Midbrain (tissue), 1 donor: ENCODE measurements at places on chromosomes 4 and X.

DNA sequence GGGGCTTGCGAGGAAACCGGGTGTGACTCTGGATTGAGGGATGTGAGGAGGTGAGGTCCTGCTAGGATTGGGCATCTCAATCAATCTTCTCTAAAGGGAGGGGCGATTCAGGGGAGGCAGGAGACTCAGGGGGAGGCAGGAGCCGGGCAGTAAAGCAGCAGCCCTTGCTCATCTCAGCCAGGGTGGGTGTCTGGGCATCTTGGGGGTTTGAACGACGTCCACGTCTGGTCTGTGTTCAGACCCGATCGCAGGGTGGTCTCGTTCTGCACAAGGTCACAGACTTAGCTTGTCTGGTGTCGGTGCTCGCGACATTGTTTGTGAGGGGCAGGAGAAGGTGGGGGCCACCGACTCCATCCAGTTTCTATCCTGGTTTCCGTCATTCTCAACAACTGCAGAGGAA is 231.3 kb upstream of the PSAPL1 start:
- no peak for DNase-seq

- peak; percentile 92 for DNase-seq
These were observed 61.0 kb downstream of the STX18 start for GRCh38 chr4:4480685-4481398.

GRCh38 chr4:139550724-139551429 is 5.1 kb downstream of the SETD7 start:
- peak; percentile 26 for DNase-seq

DNA sequence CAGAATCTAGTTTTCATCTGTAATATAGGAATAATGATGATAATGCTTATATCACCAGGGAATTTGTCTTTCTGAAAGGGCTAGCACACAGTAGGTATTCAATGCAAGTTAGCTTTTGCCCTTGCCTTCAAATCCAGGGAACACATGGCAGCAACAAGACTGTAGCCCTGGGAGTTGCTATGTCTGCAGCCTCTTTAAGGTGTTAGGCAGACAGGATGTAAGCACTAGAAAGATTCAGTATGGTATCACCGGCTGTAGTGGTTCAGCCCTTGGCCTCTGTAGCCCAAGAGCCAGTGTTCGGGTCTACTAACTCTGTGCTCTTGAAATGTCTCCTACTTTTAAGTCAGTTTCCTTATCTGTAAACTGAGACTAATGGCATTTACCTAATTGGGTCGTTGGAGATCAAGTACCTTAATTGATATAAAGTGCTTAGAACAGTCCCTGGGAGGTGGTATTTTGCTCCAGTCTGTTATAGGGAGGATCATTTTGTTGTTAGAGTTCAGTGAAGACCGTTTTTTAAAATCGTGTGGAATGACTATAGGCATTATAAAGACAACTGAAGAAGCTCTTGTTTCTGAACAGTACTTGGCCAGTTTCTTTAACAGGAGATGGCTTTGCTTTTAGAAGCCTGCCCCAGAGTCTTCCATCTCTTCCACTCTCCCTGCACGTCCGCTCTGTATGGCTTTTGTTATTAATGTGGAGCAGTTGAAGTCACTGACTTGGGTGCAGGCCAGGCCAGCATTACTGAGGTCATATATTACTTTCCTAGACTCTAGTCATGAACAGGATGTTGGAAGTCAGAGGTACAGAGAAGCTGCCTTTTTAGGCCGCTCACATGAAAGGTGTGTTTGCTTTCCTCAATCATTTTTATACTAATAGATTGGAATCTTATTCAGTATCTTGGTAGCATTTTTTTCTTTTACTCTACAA is 44.8 kb downstream of the GAB1 start:
- DNase-seq, result peak; percentile 51

DNA sequence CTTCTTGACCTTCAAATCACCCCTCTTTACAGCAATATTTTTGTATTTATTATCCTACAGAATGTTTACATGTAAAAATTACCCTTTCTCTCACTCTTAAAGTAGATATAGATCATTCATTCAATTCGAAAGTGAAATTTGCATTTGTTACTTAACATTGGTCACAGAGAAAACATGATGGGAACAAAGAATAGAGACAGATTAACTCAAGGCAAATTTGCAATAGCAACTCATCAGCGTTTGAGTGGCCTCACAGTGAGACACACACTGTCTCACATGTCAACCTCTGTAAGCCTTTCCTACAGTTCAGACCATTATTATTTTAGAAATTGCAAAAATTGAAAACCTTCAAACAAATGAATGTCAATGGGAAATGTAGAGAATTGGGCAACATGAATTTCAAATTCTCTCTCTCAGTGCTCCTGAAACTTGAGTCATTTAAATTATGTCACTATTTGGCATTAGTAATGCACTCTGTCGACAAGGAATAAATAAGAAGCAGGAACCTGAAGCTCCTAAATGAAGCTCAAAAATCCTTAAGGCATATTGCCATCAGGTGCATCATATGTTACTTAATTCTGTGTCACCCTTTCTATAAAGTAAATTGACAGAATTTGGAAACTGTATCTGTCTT is 148.3 kb upstream of the ANXA10 start:
- no peak for DNase-seq

DNA sequence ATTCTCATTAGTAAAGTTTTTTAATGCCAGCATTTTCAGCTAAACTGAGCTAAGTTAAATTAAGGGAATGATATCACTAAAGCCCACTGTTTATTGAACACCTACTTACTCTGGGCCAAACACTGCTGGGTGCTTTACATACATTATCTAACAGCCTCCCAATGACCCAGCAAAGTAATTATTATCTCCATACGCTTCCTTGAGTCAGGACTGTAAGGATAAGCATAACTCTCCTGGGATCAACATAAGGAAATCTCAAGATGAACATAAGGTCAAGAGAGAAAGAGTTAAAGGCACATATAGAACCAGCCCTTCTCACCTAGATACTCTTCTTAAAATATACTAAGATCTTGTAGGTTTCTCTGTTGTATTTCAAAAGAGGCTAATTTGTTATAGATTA is 13.7 kb downstream of the BMX start:
- no peak for DNase-seq
